AG09319 (cell line): ENCODE measurements at places on chromosomes 13 and 19.

DNA sequence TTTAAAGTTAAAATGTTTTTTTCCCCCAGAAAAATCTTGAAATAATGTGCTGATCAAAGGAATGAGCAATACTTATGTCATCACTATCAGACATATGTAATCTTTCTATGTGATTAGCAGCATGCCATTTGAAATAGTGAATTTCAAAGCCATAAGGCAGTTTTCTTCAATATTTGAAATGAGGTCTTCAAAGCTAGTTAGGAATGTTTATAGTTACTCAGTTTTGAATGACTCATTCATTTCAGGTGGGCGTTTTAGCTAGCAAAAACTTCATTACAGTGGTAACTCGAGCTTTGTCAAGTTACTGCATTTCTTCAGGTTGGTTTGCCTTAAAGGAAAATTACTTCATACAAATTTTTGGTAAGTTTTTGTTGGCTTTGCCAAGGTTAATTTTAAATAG lies 102.1 kb downstream of the ATP8A2 start:
- no peak for DNase-seq

- no peak for DNase-seq
Observed at GRCh38 chr13:36919833-36920615, at the start of gene SMAD9. Gene SMAD9, minus strand, starts transcription at chr13:36920238. Its CDS starts 40,549 bp downstream, at chr13:36879689.

- DNase-seq = no peak
Observed at GRCh38 chr19:30079200-30079599, 137.2 kb downstream of the URI1 start.

- DNase-seq = peak; percentile 67
Observed at GRCh38 chr19:6108721-6109633, 1.3 kb downstream of the RFX2 start.

DNA sequence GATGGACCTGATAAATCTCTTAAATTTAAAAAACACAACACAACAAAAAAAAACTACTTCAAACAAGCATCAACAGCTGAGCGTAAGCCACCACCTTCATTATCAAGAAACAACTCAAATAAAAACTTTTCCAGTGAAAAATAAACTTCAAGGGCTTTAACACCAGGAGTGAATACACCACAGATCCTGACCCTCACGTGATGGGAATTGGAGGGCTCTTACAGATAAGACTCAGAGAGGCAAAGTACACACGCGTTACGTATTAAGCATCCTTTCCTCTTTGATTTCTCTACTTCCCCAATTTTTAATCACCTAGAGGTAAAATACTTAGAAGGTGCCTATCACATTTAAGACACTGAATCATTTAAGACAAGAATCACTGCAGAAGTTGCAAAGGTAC lies 573 bp upstream of the STARD13 start:
- no peak for DNase-seq

DNA sequence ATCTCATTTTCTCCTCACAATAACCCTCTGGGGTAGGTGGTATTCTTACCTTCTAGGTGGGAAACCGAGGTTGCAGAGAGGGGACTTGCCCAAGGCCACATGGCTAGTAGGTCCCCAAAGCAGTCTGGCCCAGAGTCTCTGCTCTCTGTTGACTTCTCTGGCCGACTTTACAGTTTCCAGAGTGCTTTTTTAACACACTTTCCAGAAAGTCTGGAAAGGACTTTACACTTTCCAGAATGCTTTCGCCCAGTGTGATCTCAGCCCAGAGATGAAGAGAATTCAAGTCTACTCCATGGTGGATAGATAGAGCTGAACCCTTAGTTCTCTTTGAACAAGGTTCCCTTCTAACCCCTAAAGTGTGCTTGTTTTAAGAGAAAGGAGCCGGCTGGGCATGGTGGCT lies 12.2 kb downstream of the ARHGAP35 start:
- DNase-seq = no peak

- DNase-seq = no peak
Observed at GRCh38 chr13:33352041-33352440, 66.5 kb upstream of the STARD13 start.

DNA sequence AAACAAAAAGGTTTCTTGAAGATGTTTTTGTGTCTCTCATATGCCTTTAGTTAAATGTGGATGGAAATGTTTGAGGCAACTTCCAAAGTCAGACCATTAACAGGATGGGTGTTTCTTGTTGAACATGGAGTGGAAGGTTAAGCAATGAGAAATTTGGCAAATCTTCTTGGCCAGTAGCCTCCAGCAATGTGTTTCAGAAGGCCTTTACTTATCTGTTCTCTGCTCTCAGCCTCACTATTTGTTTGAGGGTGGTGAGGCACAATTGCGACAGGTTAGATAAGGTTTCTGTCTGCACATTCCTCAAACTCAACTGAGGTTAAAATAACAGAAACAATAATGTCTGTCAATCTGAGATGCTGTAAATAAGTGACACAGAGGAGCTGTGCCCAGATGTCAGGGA lies 1019.0 kb downstream of the DIAPH3 start:
- no peak for DNase-seq
